ENCODE measurements at places on chromosomes 2 and 18. TPM values are rescaled to one million over a fixed set of nuclear protein-coding genes. Genes with fewer than 3 reads are reported as not detected.

- no peak for DNase-seq
These were observed 68.4 kb downstream of the RRM2 start for GRCh38 chr2:10190737-10191532.

UGT1A3 gene
- not detected for total RNA-seq

- DNase-seq, result no peak
These were observed 26.6 kb downstream of the RASGRP3 start for GRCh38 chr2:33503002-33503401.

DNA sequence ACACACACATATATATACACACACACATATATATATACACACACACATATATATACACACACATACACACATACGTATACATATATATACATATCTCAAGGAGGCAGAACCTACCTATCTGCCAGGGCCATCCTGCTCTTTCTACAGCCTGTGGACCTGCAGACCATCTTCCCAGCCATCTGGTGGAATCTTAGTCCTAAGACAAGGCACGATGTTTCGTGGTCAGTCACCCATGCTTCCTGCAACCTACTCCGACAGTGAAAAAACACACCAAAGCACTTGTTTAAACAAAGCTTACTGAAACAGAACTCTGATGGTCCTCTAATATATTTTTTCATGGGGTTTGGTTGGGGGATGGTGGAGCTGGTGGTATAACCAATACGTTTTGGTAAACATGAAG lies 164.2 kb upstream of the ZNF521 start:
- DNase-seq, result no peak

GPBAR1 gene
- 34.8 TPM for total RNA-seq

GRCh38 chr2:174858745-174859144 lies 94.5 kb upstream of the CHRNA1 start:
- DNase-seq, result no peak

TTC39C gene
- 46.7 TPM for total RNA-seq

LNPK gene
- 57.0 TPM for total RNA-seq

DNA sequence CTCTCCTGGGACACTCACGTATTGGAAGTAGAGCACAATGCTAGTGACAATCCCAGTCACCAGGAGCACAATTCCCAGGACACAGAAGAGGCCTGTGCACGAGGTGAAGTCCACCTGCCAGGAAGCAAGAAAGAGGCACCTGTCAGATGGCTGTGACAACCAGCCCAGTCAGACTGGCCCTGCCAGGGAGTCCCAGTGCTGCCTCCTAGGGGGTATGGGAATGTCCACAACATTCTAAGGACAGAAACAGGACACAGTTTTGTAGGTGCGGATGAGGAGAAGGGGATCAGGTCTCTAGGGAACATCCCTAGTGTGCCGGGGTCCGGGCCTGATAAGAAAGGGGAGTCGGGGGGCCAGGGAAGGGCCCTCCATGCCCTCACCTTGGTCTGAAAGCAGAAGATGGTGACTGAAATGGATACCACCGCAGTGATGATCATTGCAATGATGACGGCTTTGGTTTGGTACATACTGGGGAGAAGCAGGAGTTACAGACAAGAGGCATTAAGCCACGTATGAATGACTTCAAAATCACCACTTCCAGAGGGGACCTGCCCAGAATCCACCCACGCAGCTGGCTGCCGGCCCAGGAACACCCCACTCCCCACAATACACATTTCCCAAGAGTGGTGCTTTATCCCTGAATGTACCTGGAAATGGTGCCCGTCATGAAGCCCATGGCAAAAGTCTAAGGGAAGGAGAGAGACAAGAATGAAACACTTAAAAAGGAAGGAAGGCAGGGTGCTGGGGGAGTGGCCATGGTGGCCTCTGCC lies 6.9 kb downstream of the PNKD start:
- no peak for DNase-seq

DNA sequence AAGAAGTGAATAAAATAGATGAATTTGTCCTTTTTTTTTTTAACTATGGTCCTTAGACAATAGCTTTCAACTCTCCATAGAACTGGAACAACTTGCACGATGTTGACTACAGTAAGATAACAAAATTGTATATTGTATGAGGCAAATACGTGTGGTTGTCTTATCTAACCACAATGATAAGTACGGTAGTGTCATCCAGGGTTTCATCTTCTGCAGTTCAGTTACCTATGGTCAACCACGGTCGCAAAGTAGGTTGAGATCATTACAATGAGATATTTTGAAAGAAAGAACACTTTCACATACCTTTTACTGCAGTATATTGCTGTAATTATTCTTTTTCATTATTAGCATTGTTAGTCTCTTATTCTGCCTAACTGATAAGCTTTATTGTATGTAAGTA lies 295.2 kb downstream of the PARD3B start:
- no peak for DNase-seq

DNA sequence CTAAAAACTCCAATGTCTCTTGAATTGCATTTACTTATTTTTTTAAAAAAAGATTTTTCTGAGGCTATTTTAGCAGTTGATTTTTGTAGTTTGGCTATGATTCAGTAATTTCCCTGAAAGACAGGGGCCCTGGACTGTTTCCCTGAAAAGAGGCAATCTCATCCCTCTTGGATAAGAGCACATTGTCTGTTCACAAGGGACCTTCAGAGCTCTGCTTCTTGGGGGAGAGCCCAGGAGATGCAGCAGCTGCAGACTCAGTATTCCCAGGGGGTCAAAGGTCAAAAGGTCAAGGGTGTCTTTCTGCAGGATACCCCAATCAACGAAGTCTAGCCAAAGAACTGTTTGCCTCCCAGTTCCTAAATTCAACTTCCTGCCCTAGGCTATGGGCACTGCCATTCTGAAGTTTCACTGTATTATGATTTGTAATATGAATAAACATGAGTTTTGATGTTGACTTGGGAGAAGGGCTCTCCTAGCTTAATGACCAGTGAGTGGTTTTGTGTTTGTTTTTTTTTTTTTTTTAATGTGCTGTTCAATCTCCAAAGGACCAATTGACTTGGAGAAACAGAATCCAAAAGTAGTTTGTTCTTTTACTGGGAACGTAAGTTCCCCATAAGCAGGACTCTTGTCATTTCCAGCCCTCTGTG lies 157.0 kb upstream of the SERPINE2 start:
- no peak for DNase-seq

- DNase-seq, result no peak
These were observed 66.8 kb upstream of the SEC11C start for GRCh38 chr18:59072727-59073421.
